ENCODE measurements at places on chromosomes 5 and 9.

DNA sequence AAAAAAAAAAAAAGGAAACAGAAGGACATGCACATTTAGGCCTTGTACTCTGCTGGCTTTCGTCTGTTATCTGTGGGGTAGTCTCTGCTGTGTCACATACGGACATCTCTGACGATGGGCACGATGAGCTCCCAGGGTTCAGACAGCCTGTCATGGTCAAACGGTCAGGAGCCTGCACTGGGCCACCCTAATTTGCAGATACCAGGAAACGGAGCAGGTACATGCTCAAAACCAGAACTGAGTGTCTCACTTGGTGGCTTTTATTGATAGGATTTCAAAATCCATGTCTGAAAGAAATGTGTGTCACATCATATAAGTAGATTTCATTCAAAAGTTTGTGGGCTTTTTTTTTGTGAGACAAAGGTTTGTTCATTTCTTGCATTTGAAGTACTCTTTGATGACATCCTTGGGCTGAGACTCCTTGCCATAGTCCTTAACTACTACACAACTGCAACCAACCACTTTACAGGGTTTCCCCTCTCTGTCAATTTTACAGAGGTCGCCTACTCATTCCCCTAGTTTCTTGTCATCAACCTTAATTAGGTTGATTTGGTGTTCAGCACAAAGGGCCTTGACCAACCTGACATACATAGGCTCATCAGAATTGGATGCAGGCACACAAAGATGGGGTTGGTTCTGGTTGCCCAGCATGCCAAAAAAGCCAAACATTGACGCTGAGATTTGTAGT, 9.0 kb downstream of the CKMT2 start:
- no peak for DNase-seq

GRCh38 chr5:133700251-133700650, 87.9 kb upstream of the FSTL4 start:
- DNase-seq: no peak

GRCh38 chr5:148397968-148398595, 14.3 kb downstream of the FBXO38 start:
- no peak for DNase-seq

DNA sequence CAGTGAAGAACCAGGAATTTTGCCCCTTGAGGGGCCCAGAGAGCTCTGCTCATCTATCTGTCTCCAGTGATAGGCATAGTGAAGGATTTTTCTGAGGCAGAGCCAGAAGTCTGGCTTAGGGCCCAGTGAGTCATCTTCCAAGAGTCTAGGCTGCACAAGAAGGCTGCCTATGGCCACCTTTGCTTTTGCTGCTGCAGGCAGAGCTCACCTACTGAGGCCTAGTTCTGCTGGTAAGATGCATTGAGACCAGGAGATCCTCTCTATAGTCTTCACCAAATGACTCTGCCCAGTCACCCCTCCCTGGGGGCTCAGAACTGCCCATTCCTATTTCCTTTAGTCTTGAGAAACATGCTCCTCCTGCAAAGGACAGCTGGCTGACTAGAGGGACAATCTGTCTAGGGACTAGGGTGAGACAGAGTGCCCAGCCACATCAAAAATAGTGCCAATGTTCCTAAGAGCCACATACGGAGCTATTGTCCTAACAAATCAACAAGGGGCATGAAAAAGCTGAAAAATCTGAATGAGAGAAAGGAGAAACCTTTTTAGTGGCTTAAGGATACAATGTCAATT, 40.3 kb upstream of the CDKN2AIPNL start:
- DNase-seq: no peak

DNA sequence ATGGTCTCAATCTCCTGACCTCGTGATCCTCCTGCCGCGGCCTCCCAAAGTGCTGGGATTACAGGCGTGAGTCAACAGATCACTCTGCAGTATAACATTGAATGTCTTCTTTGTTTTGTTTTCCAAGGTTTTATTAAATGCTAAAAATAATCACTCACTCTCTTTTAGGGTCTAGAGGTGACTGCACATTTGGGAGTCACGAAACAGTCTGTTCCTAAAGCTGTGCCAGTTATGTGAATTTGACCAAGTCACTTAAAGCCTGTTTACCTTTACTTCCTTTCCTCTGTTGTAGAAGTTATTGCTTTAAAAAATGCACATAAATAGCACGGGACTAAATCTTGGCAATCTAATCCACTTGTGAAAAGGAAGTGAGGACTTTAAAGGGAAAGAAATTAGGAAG, 304.9 kb upstream of the PTGER4 start:
- no peak for DNase-seq

GRCh38 chr5:36277521-36278176, 24.1 kb downstream of the RANBP3L start:
- DNase-seq: no peak

- DNase-seq: no peak
These were observed 29.4 kb upstream of the HSD17B3 start for GRCh38 chr9:96331236-96331947.

DNA sequence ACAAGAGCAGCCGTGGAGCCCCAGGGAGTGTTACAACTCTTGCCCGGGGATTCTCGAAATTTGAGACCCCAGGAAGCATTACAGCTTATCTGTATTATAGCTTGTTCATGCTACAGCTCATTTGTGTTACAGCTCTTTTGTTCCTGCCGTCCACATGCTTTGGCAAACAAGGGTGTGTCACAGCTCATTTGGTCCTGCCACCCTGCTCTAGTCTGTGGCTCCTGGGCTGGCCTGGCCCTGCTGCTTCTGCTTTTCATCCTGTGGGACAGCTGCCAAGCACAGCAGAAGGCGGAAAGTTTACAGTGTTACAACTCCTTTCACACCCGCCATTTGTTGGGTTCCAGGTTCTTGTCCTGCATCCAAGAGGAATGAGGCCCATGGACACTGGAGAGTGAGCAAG, 685.0 kb downstream of the SLCO4C1 start:
- DNase-seq: no peak

DNA sequence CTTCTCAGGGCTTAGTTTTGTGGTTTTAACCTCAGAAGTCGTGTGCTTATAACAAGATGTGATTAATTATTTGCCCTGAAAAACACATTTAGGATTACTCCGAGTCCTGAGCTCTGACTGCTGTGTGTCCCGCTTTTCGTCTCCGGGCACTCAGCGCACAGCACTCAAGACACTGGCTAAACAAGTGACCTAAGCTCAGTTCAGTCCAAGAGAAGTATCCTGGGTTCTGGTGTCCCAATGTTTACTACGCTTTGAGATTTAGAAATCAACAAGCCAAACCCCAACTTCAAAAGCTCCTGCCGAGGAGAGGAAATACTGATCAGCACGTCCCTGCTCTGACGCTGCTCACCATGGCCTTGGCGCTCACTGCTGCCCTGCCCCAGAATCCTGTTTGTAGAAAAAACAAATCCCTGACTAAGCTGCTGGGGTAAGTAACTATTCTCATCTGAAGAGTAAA, 53.2 kb downstream of the IPPK start:
- no peak for DNase-seq

DNA sequence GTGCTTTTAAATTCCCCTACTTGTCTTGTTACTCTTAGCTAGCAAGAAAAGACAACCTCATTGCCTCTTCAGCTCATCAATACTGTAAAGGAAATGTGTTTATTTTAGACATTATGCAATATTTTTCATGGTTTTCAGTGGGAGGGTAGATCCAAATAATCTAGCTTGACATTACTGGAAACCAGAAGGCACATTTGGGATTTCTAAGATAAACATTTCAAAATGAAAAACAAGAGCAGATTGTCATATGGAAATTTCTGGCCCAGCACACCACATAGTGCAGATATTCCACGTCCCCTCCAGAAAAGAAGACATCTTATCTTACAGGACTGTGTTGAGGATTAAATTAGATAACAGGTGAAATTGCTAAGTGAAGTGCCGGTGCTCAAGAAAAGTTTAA, 296.9 kb downstream of the MSX2 start:
- DNase-seq: no peak

DNA sequence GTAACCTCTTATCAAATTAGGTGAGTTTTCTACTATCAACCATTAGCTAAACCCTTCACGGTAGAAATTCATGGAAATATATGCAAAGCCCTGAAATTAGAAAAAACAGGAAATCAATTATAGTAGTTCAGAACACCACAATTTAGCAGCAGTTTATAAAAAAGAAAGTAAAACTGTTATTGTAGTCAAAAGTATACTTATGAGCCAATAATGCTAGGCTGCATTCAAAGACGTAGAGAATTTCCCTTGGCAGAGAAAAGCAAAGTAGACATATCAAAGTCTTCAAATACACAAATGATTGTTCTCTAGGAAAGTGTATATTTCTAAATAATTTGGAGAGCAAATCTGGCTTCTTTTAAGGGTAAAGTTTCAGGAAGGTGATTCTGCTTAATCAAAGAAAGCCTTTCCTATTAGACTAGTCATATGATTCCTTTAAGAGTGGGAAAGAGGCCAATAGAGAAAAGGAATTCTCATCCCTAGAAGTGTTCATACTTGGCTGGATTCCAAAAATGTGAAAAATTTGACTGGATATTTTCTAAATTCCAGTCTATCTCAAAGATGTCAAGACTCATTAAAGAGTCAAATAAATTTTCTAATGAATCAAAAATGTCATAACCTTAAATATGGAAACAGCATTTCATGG, 185.5 kb downstream of the SMC2 start:
- no peak for DNase-seq

DNA sequence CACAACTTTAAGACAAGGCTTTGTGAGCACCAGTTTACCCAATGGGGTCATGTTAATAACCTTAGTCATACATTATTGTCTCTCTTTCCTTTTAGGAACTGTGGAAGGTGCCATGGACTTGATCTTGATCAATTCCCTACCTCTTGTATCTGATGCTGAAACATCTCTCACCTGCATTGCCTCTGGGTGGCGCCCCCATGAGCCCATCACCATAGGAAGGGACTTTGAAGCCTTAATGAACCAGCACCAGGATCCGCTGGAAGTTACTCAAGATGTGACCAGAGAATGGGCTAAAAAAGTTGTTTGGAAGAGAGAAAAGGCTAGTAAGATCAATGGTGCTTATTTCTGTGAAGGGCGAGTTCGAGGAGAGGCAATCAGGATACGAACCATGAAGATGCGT, 48.7 kb downstream of the TEK start:
- DNase-seq: no peak

DNA sequence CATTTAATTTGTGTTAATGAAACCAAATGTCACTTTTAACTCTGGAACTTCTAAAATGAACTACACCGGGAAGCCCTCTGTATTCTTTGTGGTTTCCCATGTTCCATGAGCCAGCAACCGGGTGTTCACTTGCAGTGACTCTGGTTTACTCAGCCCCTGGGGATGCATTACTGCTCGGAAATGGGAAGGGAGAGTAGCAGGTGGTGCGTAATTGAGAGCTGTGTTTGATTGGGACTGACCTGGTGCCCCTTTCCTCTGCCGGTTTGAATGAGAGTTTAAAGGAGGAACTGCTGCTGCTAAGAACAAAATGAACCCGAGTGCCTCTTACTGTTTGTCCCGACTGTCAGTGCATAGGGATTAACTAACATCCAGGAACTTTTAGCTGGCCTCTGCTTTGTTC, 100.1 kb upstream of the DHFR start:
- DNase-seq: peak; percentile 16

DNA sequence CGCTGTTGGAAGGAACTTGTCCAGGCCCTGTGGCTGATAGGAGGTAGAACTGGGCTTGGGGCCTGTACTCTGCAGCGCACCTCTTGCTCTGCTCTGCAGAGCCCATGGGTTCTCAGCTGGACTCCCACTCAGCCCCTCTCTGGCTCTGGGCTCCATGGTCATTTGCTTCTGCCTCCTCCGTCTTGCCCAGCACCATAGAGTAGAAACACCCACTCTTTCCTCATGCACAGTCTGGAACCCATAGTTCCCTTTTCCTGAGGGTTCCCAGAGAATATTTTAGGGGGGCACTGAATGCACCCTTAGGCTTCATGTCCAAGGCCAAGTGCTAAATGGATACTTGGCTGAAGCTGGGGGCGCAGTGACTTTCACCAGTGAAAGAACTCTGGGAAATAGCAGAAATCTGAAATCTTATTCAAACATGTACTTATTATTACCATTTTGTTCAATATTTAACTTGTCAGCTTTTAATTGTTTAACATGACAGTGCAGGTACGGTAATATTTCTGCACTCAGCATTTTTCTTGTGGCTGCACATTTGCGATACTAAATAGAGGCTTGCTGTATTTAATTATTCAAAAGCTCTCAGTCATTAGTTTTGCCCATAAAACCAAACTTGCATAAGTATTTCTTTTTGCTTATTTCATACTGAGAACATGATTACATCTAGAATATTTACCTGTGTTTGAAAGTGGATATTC, 31.5 kb downstream of the GALNT12 start:
- DNase-seq: no peak

- DNase-seq: peak; percentile 17
These were observed 12.5 kb upstream of the SLC36A3 start for GRCh38 chr5:151315998-151316597.

GRCh38 chr9:133619791-133620190, 10.6 kb upstream of the FAM163B start:
- peak; percentile 50 for DNase-seq

GRCh38 chr5:26192486-26192885, 845.9 kb downstream of the CDH9 start:
- no peak for DNase-seq

DNA sequence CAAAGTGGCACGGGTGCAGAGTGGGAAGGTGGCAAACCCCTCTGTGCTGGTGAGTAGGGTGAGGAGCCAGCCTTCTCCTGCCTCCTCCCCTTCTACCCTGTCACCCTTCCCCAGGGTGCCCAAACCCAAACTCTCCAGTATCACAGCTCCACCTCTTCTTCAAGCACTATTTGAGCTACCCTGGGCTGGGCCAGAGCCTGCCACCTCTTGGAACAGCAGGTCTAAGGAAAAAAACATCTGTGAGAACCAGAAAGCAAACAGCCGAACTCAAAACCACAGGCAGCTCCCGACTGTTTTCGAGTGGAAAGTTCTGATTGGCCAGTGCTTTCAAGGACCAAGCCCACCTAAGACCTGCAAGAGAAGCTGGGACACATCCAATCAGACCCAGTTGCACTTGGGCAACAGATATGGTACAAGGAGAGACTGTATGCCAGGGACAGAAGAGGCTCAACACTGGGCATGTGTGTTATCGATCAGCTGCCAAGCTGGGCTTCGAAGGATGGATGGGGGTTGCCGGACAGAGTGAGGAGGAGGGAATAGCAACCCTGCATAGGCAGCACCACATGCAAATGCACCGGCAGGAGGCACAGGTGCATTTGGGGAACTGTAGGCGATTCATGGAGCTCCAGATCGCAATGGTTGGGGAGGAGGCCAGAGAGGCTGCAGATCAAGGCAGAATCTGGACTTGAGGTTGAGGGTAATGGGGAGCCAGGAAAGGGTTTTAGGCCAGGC, 19.7 kb downstream of the ACSL6 start:
- DNase-seq: no peak

- DNase-seq: no peak
These were observed 98.5 kb downstream of the SNX18 start for GRCh38 chr5:54616031-54616430.

- peak; percentile 28 for DNase-seq
These were observed 135.2 kb upstream of the CLINT1 start for GRCh38 chr5:157993986-157994691.

GRCh38 chr9:131302244-131303075, 12.9 kb downstream of the PLPP7 start:
- DNase-seq: no peak
